ENCODE measurements at places on chromosomes 16 and 17.

GRCh38 chr17:40431231-40431602 is 12.0 kb upstream of the IGFBP4 start:
- no peak for DNase-seq

- no peak for DNase-seq
Observed at GRCh38 chr17:73586921-73587602, 57.2 kb downstream of the SDK2 start.

- no peak for DNase-seq
Observed at GRCh38 chr17:10614536-10615155, 42.5 kb downstream of the MYH3 start.

- DNase-seq = no peak
Observed at GRCh38 chr16:47939680-47940079, 216.1 kb downstream of the ABCC12 start.

GRCh38 chr16:77856438-77857160 is 68.2 kb downstream of the VAT1L start:
- DNase-seq = no peak

DNA sequence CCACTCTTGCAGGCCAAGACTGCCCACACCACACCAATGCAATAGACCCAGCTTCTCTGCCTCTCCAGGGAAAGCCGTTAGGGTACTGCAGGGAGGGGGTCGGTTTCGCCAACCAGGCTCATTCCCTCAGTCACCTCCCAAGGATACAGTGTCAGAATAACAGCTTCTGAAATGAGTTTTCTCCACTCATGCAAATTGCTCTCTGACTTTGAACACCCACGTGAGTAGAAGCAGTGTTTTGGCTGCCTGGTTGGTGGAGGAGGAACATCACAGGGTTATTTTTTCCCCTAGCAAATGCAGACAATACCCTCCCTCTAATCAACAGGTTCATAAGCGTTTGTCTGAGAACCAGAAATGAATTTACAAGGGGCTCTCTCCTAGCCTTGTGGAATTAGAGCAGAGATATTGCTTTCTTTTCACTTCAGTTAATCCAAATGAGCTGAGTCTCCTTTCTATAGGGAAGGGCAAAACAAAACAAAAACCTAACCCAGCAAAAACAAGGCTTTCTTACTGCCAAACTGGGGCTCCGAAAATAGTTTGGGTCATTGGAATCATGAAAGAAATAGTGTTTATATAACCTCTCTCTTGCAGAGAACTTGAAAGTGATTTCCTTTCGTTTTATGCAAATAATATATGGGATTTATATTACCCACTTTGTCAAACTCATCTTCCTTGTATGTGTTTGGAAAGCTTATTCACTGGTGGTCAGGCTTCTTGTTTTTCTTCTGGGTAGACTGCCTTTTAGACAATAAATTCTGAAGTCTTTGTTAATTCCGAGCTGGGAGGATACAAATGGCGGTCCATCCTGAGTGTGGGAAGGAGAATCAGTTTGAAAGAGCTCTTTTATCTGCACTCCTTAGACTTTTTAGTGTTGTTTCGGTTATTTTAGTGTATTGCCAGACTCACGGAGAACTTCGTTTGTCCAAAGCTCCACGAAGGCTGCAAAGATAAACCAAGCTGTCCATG is 229.9 kb downstream of the MSI2 start:
- no peak for DNase-seq

- no peak for DNase-seq
Observed at GRCh38 chr16:50254072-50254471, 12.3 kb upstream of the ADCY7 start.

GRCh38 chr17:63740464-63741142 is 996 bp downstream of the STRADA start:
- no peak for DNase-seq

GRCh38 chr17:53321651-53322050 is 501.1 kb upstream of the KIF2B start:
- no peak for DNase-seq

DNA sequence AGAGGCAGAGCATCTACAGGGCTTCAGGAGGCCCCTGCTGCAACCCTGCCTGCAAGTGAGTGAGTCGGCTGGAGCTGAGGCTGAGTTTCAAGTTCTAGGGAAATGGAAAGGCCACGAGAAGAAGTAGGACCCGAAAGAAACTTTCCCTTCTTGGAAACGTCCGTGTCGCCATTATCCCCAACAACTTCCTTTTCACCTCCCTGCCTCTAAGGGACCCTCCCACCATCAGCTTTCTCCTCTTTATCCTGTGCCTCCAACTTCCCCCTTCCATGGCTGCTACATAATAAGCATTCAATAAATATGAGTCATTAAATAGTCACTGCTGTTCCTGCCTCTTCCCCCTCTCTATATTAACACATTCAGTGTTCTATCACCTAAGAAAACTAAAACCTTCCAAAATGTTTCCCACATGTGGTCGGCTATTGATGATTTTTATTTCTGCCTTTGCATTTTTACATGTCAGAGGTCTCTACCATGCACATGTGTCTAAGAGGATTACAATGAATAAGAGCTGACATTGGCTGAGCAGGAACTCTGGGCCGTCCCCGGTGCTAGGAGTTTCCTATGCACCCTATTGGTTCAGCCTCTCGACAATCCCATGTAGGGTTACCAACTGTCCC is 115.9 kb upstream of the TNRC6C start:
- no peak for DNase-seq
